ENCODE measurements at places on chromosomes 16 and 17.

GRCh38 chr16:70736465-70737376 lies 50.9 kb upstream of the MTSS2 start:
- DNase-seq: no peak

DNA sequence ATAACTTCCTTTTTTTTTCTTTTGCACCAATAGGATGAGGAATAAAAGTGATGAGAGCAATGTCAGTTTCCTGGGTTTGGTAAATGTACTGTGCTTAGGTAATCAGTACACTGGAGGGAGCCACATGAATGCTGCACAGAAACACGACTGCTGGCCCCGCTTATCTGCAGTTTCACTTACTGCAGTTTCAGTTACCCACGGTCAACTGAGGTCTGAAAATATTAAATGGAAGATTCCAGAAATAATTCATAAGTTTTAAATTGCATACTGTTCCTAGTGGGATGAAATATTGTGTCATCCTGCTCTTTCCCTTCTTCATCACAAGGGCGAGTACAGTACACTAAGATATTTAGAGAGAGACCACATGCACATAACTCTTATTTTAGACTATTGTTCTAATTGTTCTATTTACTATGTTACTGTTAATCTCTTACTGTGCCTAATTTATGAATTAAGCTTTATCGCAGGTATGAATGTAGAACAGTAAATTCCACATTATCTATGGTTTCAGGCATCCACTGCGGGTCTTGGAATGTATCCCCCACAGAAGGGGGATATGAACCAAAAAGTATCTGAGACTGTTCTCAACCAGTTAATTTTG lies 6.4 kb upstream of the LGALS3BP start:
- DNase-seq: no peak

DNA sequence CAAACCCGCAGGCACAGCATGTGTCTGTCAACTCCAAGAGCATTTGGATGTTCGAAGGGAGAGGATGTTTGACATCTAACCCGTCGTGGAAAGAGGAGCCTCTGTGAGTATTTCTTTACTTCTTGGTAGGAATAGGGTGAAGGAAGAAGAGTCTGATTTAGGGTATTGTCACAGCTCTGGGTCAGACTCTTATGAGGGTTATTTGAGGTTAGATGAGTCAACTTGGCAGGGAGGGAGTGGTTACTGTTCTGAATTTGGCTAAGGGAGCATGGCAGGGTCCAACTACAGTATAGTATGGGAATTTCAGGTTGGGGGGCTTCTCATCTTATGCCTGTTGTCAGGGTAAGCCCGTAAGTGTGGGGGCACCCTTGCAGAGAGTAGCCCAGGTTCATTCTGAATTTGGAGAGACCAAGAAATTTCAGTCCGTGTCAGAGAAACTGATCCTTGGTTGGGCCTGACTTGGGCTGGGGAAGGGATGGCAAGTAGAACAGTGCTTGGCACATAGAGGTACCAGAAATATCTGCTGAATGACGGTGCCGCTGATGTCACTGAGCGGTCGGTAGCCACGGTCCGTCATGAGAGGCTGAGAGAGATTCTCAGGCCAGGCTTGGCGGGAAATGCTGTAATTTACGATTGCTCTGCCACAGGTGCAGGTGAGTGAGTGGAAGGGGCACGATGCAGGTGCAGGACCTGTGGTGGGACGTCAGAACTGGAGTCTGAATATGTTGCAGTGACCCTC lies 43.2 kb downstream of the MYH3 start:
- no peak for DNase-seq

- peak; percentile 31 for DNase-seq
These were observed 69.6 kb upstream of the ZNF750 start for GRCh38 chr17:82909322-82909904.

- no peak for DNase-seq
These were observed 480 bp downstream of the MRPS7 start for GRCh38 chr17:75262112-75262606.

DNA sequence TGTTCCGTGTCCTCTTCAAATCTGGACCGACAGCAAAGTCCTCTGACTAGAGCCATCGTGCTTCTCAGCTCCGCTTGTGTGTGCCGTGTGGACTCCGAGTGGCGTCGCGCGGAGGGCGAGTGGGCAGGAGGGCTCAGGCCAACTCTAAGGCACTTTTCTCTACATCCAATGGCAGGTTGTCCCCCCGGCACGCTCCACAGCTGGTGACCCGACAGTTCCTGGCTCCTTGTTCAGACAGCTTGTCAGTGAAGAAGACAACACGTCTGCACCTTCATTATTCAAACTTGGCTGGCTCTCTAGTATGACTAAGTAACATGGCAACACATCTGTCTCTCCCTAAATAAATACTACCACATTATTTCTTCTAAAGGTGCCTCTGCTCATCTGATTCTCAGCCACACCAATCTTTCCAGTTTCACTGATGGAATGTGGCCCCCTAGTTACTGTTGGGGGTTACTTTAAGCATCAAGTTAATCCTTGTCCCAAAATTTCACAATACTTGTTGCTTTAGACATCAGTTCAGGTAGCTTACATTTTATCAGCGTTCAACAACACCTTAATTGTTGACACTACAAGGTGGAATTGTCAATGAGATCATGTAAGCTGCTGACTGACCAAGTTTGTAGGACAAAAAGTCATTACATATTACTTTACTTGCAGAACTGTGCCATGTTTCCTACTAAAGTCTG lies 15.4 kb downstream of the COG1 start:
- no peak for DNase-seq

- DNase-seq: peak; percentile 35
These were observed 132.6 kb downstream of the ZNF778 start for GRCh38 chr16:89349947-89350633.

- DNase-seq: peak; percentile 6
These were observed 52.1 kb downstream of the CUEDC1 start for GRCh38 chr17:57902800-57903759.

DNA sequence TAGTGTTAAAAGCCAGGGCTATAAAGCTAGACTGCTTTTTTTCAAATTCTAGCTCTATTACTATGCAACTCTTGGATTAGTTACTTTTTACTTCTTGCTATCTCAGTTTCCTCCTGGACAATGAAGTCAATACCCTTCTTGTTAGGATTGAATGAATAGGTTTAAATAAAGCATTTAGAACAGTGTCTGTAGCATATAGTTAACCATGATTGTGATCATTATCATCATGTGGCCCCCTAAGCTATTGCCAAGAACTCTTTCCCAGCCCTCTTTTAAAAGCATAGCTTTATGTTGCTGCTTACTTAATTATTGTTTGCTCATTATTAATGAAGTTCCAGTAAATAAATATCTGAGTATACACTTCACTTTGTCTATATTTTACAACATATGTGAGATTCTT lies 4.5 kb downstream of the VMP1 start:
- DNase-seq: no peak

DNA sequence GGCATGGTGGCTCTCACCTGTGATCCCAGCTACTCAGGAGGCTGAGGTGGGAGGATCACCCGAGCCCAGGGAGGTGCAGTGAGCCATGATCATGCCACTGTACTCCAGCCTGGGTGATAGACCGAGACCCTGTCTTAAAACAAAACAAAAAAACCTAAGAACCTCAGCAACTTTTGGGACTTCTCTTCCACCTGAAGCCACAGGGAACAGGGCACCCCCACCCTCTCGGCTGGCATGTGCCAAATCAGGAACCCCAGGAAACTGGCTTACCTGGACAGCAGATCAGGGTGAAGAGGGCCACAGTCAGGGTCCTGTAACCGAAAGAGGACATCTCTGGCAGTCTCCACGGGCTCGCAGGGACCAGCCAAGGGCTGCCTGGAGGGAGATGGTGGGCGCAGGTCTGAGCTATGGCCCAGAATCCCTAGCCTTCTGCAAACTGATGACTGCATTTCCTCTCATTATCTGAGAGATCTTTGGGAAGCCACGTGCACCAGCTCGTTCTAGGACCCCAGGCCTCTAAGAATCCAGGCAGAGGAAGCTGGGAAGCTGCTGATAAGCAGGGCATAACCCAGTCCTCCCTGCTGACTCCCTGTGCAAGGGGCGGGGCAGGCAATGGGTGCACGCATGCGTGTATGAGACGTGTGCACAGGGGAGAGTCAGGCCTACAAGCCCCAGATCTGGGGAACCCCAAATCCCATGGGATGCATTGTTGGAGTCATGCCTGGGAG lies 8.4 kb downstream of the PRR29 start:
- no peak for DNase-seq

DNA sequence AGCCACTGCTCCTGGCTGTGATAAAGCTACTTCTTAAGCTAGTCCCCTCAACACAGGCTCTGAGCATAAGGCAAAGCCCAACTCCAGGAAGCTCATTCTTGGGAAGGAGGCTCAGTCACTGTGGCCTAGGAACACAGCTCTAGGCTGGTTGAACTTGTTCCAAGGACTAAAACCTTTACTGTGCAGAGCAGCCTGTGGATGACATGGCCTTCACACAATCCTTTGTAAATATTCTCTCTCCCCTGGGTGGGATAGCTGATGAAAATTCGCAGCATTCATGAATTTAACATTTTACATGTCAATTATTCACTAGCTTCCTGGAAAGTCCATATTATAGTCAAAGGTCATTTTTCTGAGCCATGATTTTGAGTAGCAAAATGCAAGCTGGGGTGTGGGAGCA lies 28.9 kb downstream of the BEAN1 start:
- no peak for DNase-seq

- no peak for DNase-seq
These were observed 16.0 kb downstream of the NUPR1 start for GRCh38 chr16:28522792-28523191.

DNA sequence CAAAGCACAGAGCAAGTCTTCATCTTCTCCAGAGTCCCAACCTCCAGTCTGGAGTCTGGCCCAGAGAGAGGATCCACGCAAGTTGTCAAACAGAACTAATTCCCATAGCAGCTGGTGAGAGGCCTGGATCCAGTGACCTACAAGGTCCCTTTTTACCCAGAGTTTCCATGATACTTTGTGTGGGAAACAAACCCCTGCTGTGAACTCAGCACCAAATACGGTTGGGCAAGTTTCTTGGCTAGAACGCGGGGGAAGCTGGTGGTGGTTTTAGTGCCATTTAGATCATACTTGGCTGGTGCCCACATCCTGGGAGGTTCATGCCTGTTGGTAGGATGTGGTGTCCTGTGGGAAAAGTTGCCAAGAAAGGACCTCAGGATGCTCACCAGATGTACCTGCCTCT lies 18.1 kb downstream of the TMC7 start:
- DNase-seq: no peak

All from CD4-positive, alpha-beta T cell treated with Interleukin-2 at 100 ng/mL for 4 hours (primary cell).